ENCODE measurements at places on chromosomes 6 and 20.

- DNase-seq = no peak
Observed at GRCh38 chr6:69408886-69409285, 387.9 kb downstream of the LMBRD1 start.

DNA sequence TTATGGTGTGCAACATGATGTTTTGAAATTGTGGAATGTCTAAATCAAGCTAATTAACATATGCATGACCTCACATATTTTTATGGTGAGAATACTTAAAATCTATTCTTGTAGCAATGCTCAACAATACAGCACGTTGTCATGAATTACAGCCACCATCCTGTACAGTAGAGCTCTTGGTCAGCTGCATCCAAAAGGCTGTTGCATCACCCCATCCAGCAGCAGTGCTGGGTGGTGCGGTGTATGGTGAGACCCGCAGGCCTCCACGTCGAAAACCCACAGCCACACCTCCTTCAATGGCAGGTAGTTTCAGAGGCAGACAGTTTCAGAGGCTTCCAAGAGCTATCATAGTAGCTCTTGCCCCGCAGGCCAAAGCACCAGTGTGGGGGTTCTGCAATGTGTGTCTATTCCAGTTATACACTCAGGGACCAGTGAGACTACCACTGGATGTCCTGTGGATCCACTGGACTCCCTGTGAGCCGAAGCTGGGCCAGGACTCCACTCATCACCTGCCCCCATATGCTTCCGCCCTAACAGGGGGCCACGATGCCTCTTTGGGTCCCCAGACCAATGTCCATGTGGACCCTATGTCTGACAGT lies 23.4 kb downstream of the PACSIN1 start:
- no peak for DNase-seq

DNA sequence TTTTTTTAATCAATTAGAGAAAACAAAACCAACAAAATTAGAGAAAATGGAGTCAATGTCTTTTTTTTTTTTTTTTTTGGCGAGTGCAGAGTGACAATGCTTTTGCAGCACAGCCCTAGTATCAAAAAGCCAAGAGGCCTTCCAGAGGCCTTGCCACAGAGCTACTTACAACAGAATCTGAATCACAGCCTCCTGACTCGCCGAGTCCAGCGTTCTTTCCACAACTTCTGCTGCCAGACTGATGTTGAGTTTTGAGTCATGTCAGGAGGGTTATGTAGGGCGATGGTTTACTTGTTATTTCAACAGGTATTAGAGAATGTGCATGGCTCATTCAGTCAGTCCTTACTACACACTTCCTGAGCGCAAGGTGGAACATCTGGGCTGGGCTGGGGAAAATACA lies 88.6 kb downstream of the FNDC1 start:
- no peak for DNase-seq

DNA sequence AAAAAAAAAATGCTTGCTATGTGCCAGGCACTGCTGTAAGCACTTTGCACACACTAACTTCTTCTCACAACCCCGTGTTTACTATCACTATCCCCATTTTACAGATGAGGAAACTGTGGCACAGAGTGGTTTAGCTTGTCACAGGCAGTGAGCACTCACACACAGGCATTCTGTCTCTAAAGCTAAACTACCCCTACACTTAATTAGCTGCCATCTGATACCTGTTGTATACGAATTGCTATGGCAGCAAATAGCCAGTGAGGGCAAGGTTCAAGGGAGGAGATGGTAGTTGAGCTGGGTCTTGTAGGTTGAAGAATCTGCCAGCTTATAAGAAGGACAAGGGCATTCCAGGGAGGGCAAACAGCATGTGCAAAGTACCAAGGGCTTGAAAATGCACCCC lies 5.2 kb downstream of the TNNC2 start:
- no peak for DNase-seq

GRCh38 chr6:130018744-130019325 lies 454 bp downstream of the L3MBTL3 start:
- DNase-seq = no peak

- peak; percentile 65 for DNase-seq
Observed at GRCh38 chr6:131003488-131004386, 59.3 kb downstream of the EPB41L2 start.

DNA sequence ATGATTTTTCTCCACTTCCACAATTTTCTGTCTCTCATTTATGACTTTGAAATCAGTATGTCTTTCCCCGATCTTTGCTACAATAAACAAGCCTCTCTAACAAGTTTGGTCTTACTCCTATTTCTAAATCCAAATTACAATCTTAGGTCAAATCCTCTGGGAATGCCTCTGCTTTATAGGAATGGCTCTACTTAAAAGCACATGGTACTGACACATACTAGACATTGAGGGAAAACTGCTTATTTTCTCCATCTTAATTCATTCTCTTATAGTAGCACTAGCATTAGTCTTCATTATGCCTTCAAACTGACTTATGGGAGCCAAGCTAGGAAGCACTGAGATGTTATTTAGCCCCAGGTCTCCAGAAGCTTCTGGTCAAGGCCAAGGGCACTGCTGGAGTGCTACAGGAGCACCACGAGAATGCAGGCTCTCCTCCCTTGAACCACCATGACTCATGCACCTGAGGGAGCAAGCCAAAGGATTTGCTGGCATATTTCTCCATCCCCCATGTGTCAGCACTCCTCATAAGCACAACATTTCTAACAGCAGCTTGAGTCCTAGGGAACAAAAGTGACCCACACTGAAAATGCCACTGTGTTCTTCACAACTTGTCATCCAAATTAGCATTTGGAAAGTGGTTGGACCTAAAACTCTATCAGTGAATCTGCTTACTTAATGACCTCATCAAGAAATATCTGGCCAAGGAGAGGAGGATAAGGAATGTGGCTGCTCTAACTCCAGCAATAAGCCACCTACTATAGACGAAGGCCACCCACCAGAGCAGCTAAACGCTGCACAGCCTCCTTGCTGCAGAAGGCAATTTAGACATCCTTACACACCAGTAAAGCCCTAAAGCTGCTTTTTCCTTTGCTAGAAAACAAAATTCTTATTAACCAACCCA lies 156.8 kb upstream of the KCNQ5 start:
- DNase-seq = no peak

DNA sequence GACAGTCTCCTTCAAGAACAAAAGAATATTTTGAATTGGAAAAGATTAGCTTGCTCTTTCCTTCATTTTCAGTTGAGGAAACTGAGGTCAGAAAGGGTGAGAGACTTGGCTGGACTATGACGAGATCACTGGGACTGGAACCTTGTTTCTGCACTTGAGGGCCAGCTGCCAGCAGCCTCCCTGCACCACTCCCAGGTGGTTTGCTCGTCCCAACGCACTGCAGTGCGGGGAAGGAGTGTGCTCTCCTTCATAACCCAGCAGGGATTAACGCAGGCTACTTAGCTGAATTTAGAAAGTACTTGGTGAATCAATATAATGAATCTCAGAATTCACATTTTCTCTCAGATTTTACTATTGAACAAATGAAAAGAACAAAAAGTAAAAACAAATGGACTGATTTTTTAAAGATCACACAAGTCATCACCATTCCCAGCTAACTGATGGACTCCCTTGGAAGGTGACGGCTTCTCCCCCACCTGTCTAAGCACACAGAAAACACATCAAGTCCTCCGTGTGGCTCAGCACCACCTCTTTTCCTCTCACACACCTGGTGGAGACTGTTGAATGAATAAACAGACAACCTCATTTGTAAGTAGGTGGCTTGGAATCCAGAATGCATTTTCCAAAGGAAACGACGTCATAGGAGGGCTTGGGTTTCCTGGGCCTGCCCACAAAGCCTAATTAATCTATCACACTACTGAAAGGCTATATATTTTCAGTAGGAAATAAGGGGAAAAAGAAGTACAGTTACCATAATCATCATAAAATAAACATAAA lies 121.0 kb downstream of the QRSL1 start:
- DNase-seq = no peak

- DNase-seq = no peak
Observed at GRCh38 chr20:37007898-37008649, 56.6 kb upstream of the SAMHD1 start.

GRCh38 chr6:4503700-4504099 lies 272.5 kb upstream of the CDYL start:
- DNase-seq = no peak

GRCh38 chr20:46305331-46305972 lies 2.8 kb downstream of the CDH22 start:
- no peak for DNase-seq

- no peak for DNase-seq
Observed at GRCh38 chr6:21648475-21649050, 55.0 kb downstream of the SOX4 start.

GRCh38 chr6:15781890-15782289 lies 119.1 kb upstream of the DTNBP1 start:
- DNase-seq = no peak

- DNase-seq = no peak
Observed at GRCh38 chr6:149134511-149134933, 183.0 kb upstream of the TAB2 start.

- DNase-seq = no peak
Observed at GRCh38 chr20:32244150-32244823, 33.2 kb upstream of the KIF3B start.

- no peak for DNase-seq
Observed at GRCh38 chr6:46288835-46289234, 118.1 kb upstream of the ENPP5 start.

DNA sequence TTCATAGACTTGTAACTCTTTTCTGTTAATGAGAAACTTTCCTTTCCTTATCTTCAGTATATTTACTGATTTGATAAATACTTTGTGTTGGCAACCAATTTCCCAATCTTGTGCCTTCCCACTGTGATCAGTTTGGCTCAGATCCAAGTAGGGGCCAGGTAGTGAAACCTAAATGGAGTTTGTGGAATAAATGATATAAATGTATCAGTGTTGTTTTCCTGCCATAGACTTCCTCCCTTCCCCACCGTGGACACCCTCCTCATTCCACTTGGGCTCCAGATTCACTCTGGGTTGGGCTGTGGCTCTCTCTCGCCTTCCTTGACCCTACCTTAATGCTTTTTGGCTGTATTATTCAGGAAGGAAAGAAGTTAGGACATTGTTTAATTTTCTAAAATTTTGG lies 1.3 kb downstream of the ZKSCAN3 start:
- no peak for DNase-seq

DNA sequence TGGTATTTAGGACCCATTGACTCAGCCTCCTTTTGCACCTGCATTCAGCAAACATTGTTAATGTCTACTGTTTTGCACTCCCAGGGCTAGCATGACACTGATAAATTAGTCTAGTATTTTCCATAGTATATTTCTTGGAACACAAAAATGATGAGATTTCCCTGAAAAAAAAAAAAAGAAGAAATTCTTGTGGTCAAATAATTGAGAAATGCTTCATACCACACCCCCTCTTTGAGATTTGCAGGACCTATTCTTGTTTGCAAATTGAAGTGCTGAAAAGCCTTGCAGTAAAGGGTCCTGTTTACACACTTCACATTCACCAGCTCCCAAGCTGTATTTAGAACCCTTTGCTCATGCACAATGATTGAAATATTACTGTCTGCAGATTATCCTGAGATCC lies 36.3 kb upstream of the CLIC5 start:
- DNase-seq = no peak

GRCh38 chr6:4660377-4661321 lies 115.6 kb upstream of the CDYL start:
- DNase-seq = no peak

DNA sequence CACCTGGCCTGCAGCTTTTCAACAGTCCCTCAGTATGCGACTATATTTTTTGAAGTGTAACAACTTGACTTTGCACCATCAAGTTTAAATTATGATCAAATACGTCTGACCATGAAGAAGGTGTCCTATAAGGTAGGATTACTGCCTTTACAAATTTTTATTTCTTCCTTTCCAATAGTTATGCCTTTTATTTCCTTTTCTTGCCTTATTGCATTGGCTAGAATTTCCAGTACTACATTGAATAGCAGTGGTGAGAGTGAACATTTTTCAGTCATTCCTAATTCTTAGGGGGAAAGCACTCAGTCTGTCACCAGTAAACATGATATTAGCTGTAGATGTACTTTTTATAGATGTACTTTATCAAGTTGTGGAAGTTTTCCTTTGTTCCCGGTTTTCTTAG lies 81.4 kb downstream of the IRAK1BP1 start:
- no peak for DNase-seq

DNA sequence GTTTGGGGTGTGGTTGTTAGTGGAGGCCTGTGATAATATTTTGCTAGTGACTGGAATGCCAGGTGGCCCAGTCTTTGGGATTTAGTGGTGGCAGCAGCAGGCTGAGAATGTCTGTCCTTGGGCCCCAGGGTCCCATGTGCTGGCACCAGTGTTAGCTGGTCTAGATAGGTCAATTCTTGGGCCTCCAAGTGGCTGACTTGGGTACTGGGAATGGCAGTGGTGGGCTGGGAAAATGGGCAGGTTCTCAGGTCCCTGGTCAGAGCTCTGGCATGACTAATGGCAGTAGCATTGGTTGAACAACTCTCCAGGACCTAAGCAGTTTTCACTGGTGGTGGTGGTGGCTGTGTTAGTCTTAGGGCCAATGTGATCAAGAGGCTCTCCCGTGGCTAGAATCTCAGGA lies 50.3 kb downstream of the OLIG3 start:
- no peak for DNase-seq

GRCh38 chr6:19354181-19354580 lies 483.0 kb upstream of the ID4 start:
- DNase-seq = no peak

GRCh38 chr6:41430875-41431274 lies 95.5 kb downstream of the NCR2 start:
- no peak for DNase-seq

DNA sequence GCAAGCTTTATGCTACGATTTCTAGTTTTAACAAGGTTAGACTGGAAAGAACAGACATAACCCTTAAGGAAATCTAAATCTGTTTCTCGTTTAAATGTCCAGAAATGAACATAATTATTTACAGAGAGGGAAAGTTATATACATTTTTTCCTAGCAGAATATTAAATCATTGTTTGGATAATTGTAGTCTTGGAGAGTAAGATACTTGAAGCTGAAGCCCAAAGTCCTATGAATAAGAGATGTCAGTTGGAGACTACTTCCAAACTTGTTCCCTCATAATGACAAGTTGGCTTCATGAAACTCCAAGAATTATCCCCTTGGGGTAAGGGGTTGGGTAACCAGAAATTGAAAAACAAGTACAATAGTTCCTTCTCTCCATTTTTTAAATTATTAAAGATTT lies 911.1 kb upstream of the MAN1A1 start:
- DNase-seq = peak; percentile 86

DNA sequence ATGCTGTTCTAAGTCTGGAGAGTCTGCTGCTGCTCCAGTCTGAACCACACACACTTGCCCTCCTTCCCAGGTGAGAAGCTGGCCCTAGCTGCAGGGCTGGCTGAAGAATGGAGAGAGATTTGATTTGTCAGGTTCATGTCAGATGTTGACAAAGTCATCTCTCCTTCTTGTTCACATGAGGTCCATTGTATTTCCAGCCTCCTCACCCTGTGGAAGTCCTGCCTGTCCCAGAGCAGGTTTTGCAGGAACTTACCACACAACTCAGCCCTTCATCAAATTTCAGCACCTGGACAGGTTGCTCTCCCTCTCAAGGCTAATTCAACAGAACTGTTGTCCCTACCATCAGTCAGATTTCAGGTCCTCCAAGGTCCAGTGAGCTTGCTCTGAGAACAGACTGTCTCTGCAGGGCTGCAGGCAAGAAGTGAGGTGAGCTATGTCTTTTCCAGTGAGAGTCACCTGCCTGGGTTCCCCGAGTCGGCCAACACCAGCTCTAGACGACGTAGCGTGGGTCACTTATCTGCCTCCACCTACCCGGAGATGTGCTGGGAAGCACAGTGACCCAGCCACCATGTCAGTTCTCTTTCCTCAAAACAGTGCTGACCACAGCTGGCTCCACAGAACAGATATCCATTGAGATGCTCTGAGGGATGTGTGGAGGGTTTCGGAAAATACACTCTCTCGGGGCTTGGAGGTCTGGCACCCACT lies 58.0 kb upstream of the CD93 start:
- no peak for DNase-seq

- no peak for DNase-seq
Observed at GRCh38 chr20:47137231-47137870, 219.1 kb downstream of the ZMYND8 start.

Measured in forelimb muscle (tissue), 1 donor.